ENCODE measurements at places on chromosomes 5 and 9. TPM values are rescaled to one million over a fixed set of nuclear protein-coding genes. Genes with fewer than 3 reads are reported as not detected.

FGF10 gene
- not detected for total RNA-seq

SHISAL2B gene
- total RNA-seq: not detected

- H3K4me3 ChIP-seq: no peak overlapping the region
- no peak for DNase-seq
- H3K36me3 ChIP-seq: peaks cover 2% of the 10 kb centered on the region
- no peaks in the 10 kb centered on the region for H3K27me3 ChIP-seq
- H3K27ac ChIP-seq: no peak overlapping the region
Measured at GRCh38 chr5:96718635-96719077, 56.5 kb downstream of the CAST start.

DNA sequence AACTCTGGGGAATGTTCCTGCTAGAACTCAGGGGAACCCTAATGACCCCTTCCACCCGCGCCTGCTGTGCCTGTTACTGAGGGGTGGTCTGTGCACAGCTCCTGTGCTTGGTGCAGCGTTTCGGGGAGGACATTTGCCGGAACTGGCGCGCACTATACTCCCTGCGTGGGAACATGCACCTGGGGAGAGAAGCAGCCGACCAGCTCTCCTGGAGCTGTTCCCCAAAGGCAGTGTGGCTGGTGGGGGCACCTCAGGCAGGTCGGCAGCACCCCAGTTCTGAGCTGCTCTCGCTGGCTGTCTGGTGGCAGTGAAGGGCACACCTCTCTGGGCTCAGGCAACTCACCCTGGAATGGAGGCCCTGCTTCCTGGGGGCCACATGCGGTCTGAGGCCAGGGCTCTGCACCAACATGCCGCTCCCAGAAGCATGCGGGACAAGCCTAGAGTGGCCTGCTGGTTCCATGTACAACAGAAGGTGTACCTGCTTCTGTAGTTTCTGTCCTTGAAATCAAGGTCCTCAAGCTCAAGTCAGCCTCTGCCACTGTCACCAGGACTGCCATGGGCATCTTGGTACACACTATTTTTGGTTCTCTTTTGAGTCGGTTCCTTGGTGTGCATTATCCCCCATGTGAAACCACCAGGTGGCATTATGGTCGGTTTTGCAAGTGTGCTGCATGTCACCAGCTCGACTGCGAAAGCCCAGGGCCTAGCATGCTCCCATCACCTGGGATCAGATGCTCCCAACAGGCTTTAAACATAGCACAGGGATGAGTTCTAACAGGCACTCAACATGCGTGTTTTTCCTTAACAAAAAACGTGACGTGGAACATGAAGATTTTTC is 7.8 kb upstream of the MRNIP start:
- peak; percentile 57 for DNase-seq
- H3K4me1 ChIP-seq: no peaks in the 10 kb centered on the region
- peaks cover 22% of the 10 kb centered on the region for H3K36me3 ChIP-seq
- no peaks in the 10 kb centered on the region for H3K27me3 ChIP-seq

DNA sequence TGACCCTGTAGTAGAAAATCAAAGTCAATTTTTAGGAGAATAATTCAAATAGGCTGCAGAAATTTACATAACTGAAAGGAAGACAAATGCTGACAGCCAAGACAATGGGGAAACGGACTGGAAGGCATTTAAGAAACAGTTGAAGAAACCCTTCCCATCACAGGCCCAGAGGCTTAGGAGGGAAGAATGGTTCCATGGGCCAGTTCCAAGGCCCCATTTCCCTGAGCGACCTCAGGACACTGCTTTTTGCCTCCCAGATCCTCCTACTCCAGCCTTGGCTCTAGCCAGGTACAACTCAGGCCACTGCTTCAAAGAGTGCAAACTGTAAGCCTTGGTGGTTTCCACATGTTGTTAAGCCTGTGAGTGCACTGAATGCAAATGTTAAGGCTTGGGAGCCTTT is 184.1 kb upstream of the SGCD start:
- H3K4me3 ChIP-seq: no peak overlapping the region
- H3K36me3 ChIP-seq: no peaks in the 10 kb centered on the region

GRCh38 chr5:124895236-124895635 is 148.8 kb upstream of the ZNF608 start:
- no peaks in the 10 kb centered on the region for H3K27me3 ChIP-seq
- no peaks in the 10 kb centered on the region for H3K36me3 ChIP-seq
- no peak for DNase-seq
- no peak overlapping the region for H3K4me3 ChIP-seq

- peaks cover 2% of the 10 kb centered on the region for H3K4me1 ChIP-seq
- H3K27ac ChIP-seq: no peak overlapping the region
- H3K36me3 ChIP-seq: peaks cover 4% of the 10 kb centered on the region
- H3K27me3 ChIP-seq: no peaks in the 10 kb centered on the region
Measured at GRCh38 chr9:105306351-105307140, 62.1 kb downstream of the SLC44A1 start.

DNA sequence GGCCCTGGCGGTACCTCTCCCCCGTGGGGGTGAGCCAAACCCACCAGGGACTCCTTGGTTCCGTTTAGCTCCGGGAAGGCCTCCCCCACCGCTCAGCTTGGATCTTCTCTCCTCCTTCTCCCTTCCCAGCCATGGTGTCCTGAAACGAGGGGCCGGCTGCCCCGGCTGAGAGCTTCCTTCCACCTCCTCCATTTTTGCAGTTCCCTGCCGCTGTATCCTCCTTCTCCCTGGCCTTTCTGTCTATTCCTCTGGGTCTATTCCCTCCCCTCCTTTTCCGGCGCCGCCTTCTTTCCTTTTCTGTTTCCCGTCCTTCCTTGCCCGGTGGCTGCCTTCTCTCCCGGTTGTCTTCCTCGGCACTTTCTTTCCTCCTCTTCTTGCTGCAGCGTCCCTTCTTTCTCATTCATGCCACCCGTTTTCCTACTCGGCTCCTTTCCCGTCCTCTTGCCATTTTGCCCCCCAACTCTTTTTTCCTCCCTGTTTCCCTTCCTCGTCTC is 110.4 kb downstream of the LIFR start:
- H3K36me3 ChIP-seq: no peaks in the 10 kb centered on the region
- peaks cover 4% of the 10 kb centered on the region for H3K4me1 ChIP-seq
- DNase-seq: no peak

Data from activated naive CD4-positive, alpha-beta T cell treated with anti-CD3 and anti-CD28 coated beads for 36 hours (primary cell).